ENCODE measurements at places on chromosomes 2 and 18.

DNA sequence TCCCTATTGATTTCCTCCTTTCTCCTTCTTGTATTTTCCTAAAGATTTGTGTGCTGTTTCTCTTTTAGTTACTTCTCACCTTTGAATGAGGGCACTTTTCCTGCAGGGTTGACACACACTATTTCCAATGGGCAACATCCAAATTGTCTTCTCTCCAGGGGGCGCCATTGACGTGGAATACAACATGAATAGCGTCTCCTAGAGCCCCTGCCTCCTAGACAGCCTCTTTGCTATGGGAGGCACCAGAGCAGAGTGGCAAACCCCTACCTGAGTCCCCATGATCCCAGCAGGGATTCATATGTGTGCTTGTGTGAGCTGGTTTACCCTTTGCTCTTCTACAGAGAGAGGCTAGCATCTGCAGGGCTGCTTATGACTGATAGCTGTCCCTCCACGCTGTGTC, 61.3 kb upstream of the ITSN2 start:
- H3K36me3 ChIP-seq = no peaks in the 10 kb centered on the region
- peak; percentile 77 for DNase-seq
- H3K4me1 ChIP-seq = peaks cover 7% of the 10 kb centered on the region
- H3K27ac ChIP-seq = no peak overlapping the region
- no peak overlapping the region for H3K4me3 ChIP-seq

DNA sequence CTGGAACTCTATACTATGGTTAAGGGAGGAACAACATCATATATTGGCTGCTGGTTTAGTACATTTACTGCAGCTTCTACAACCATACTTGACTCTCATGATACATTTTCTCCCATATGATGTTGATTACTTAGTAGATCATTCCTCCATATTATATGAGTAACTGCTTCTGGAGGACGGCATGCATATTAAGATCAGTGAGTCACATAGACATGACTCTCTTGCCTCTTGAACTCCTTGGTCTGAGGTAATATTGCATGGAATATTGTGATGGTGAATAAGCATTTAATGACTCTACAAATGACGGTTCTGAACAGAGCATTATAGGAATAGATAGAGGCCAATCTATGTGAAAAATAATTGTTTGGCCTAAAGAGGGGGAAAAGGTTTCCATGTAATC, 418.8 kb upstream of the SPHKAP start:
- no peak overlapping the region for H3K4me3 ChIP-seq
- H3K27ac ChIP-seq = no peak overlapping the region
- H3K27me3 ChIP-seq = no peaks in the 10 kb centered on the region
- no peaks in the 10 kb centered on the region for H3K36me3 ChIP-seq

- no peak overlapping the region for H3K27ac ChIP-seq
- no peaks in the 10 kb centered on the region for H3K36me3 ChIP-seq
- peaks cover 11% of the 10 kb centered on the region for H3K4me1 ChIP-seq
- H3K4me3 ChIP-seq = no peak overlapping the region
- H3K27me3 ChIP-seq = no peaks in the 10 kb centered on the region
- DNase-seq = no peak
Measured at GRCh38 chr2:57881998-57882888, 164.4 kb upstream of the VRK2 start.

- no peak overlapping the region for H3K27ac ChIP-seq
- H3K27me3 ChIP-seq = no peaks in the 10 kb centered on the region
- peaks cover 17% of the 10 kb centered on the region for H3K36me3 ChIP-seq
- H3K4me1 ChIP-seq = peaks cover 18% of the 10 kb centered on the region
Measured at GRCh38 chr18:25223899-25224886, 127.8 kb downstream of the ZNF521 start.

DNA sequence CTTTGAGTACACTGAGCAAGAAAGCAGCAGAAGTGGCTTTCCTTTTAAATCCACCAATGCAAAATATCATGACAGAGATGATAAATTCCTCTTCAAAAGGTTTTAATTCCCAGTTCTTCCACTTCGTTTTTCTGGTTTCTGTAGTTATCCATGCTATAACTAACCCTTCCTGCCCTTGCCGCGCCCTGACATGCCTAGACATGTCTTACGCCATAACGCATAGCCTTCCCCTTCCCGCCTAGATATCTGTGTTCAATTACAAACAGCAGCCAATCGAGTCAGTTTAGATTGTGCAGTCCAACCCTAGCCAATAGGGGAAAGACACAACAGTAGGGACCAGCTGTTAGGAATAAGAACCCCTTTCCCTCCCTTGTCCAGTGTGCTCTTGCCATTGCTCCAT, 16.1 kb downstream of the PRPF40A start:
- H3K36me3 ChIP-seq = peaks cover 26% of the 10 kb centered on the region
- no peak for DNase-seq
- no peaks in the 10 kb centered on the region for H3K27me3 ChIP-seq

GRCh38 chr2:229220254-229220653, 50.8 kb downstream of the PID1 start:
- DNase-seq = no peak
- no peaks in the 10 kb centered on the region for H3K4me1 ChIP-seq
- H3K36me3 ChIP-seq = no peaks in the 10 kb centered on the region
- H3K4me3 ChIP-seq = no peak overlapping the region

DNA sequence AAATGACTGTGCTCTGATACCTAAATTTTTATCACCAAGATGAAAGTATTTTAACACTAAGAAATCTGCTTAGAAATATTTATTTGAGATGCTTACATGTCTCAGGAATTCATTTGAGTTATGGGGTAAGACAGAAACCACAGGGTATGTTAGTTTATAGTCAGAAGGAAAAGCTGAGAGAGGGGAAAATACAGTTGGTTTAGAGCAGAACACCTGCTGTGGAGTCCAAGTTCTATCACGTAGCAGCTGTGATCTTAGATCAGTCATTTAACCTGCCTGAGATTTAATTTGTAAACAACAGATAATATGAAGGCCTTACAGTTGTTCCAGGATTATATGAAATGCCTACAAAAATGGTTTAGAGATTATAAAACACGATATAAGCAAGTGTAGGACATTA, 29.0 kb downstream of the PDE6D start:
- H3K27me3 ChIP-seq = no peaks in the 10 kb centered on the region
- no peak overlapping the region for H3K4me3 ChIP-seq
- no peak overlapping the region for H3K27ac ChIP-seq
- DNase-seq = no peak
- H3K36me3 ChIP-seq = no peaks in the 10 kb centered on the region

GRCh38 chr2:159177957-159178356, 108.5 kb downstream of the WDSUB1 start:
- no peak overlapping the region for H3K4me3 ChIP-seq
- H3K27me3 ChIP-seq = no peaks in the 10 kb centered on the region
- H3K27ac ChIP-seq = no peak overlapping the region
- no peak for DNase-seq
- H3K4me1 ChIP-seq = no peaks in the 10 kb centered on the region

DNA sequence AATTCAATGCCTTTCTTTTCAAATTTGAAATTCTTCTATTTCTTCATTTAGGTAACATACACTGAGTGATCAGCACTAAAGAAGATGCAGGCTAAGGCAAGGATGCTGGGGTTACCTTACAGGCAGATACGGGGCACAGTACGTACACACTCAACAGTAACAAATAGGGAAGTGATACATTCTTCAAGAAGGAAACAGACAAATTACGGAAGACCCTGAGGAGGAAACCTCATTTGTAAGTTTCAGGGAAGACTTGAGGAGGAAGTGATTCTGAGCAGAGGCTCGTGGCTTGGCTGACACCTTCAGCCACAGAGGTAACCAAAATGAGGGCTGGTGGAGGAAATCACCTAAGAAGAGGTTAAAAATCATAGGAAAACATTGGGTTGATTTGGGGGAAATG, 1108.3 kb upstream of the KLHL29 start:
- no peaks in the 10 kb centered on the region for H3K36me3 ChIP-seq
- no peak overlapping the region for H3K4me3 ChIP-seq
- no peak overlapping the region for H3K27ac ChIP-seq
- H3K27me3 ChIP-seq = no peaks in the 10 kb centered on the region
- DNase-seq = no peak

GRCh38 chr2:209094221-209094620, 329.6 kb upstream of the MAP2 start:
- H3K4me3 ChIP-seq = no peak overlapping the region
- no peak overlapping the region for H3K27ac ChIP-seq
- DNase-seq = no peak
- no peaks in the 10 kb centered on the region for H3K27me3 ChIP-seq

DNA sequence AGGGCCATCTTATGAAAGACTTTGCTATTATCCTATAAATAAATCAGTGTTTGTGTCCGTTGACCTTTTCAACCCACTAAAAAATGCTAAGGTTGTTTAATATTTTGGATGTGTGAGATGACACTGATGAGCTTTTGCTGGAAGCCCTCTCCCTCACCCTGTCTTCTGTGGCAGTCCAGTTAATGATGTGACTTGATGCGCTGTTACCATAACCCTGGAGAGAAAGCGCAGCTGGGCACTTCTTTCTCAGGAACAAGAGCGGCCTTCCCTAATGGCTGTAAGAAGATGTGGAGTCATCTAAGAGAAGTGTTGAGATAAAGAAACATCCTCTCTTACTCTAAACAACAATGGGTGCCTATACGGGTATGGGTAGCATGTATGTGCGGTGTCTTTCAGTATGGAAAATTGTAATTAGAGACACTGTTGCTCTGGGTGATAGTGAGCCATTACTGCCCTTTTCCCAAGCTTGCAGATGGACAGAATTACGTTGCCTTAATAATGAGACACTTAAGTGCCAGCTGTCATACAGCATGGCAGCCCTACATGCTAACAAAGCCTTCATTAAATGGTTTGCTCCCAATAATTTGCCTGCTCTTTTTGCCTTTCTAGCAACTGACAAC, 165.6 kb upstream of the NABP1 start:
- peaks cover 4% of the 10 kb centered on the region for H3K27me3 ChIP-seq
- H3K36me3 ChIP-seq = peaks cover 18% of the 10 kb centered on the region
- peak overlapping the region; percentile 16 for H3K27ac ChIP-seq

- peaks cover 73% of the 10 kb centered on the region for H3K27me3 ChIP-seq
- peak overlapping the region; percentile 68 for H3K4me3 ChIP-seq
- H3K27ac ChIP-seq = no peak overlapping the region
- H3K36me3 ChIP-seq = no peaks in the 10 kb centered on the region
- DNase-seq = peak; percentile 67
Measured at GRCh38 chr2:45169339-45170190, 160.3 kb upstream of the SIX2 start.

DNA sequence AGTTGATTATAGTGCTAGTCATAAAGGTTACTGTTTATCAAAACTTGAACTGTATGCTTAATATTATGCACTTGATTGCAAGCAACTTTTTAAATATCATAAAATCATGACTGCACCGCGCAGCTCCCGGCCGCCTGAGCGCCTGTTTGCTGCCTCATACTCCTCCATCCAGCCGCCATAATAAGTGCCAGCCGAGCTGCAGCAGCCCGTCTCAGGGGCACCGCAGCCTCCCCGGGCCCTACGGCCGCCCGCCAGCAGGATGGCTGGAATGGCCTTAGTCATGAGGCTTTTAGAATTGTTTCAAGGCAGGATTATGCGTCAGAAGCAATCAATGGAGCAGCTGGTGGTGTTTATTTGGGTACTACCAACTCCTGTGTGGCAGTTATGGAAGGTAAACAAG, 337.2 kb downstream of the PAX3 start:
- H3K4me3 ChIP-seq = no peak overlapping the region
- H3K27me3 ChIP-seq = no peaks in the 10 kb centered on the region
- peaks cover 15% of the 10 kb centered on the region for H3K4me1 ChIP-seq
- no peaks in the 10 kb centered on the region for H3K36me3 ChIP-seq
- no peak overlapping the region for H3K27ac ChIP-seq

DNA sequence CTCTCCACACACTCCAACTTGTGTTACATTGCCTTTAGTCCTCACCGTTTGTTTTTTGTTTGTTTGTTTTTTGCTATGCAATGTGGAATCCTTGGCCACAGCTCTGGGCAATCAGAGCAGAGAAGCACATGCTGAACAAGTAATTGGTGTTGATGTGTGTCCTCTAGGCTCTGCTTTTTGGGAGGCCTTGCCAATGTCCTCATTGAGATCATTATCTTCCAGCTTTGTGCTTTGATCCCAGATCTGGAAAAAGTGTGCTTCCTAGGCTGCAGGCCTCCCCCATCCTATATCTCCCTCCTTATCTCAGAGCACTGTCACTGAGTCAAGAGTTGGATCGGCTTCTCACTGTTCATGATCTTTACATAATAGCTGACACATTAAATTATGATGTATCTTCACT, 25.9 kb downstream of the OSR1 start:
- no peaks in the 10 kb centered on the region for H3K4me1 ChIP-seq
- no peaks in the 10 kb centered on the region for H3K36me3 ChIP-seq
- H3K27me3 ChIP-seq = no peaks in the 10 kb centered on the region
- no peak overlapping the region for H3K4me3 ChIP-seq

GRCh38 chr18:51739044-51739666, 541.7 kb upstream of the MEX3C start:
- DNase-seq = no peak
- peaks cover 6% of the 10 kb centered on the region for H3K36me3 ChIP-seq
- no peaks in the 10 kb centered on the region for H3K27me3 ChIP-seq
- H3K27ac ChIP-seq = no peak overlapping the region
- peaks cover 17% of the 10 kb centered on the region for H3K4me1 ChIP-seq

DNA sequence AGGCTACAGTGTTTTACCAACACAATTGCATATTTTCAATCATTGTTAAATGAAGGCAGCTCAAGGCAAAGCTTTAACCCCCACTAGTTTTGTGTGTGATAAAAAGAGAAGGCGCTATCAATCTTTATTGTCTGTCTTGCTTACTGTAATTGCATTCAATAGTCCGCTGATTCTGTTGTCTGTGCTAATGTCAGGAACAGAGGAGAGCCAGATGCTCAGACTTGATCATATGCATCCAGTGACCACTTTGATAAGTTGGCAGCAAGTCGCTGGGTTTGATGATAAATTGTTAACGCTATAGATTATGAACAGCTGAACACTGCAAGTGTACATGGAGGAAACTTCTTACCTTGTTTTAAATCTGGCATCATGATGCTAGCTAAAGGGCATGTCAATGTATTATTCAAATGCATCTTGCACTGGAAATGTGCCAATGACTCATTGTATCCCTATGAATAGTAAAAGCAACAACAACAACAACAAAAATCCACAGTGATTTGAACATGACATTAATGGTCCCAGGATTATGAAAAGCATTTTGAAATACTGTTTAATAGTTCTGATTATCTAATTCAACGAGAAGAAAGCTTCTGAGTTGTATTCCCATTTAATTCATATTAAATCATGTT, 423.5 kb upstream of the FANCL start:
- H3K36me3 ChIP-seq = peaks cover 6% of the 10 kb centered on the region
- H3K4me1 ChIP-seq = no peaks in the 10 kb centered on the region
- no peak overlapping the region for H3K27ac ChIP-seq
- no peak overlapping the region for H3K4me3 ChIP-seq
